ENCODE measurements at places on chromosomes 3 and 15. TPM values are rescaled to one million over a fixed set of nuclear protein-coding genes. Genes with fewer than 3 reads are reported as not detected.

Gene GOLGA8T
- polyA plus RNA-seq, result not detected

- DNase-seq, result no peak
These were observed 185.2 kb downstream of the KLF13 start for GRCh38 chr15:31511707-31512310.

DNA sequence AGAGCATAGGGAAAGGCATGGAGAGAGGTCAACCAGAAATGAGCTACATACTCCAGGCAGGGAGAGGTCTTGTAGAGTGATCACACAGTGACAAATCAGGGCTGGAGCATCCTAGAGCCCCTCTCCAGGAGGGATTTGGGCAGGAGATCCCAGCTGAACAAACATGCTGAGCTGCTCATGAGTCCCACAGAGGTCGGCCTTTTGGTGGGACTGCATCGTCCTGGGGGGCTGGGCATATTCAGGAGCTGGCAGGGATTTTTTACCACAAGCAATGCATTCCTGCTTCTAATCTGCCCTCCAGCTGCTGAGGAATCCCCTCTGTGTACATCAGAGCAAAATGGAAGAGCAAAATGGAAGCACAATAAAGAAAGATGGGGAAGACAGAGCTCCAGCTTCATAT, 94.9 kb downstream of the NTRK3 start:
- no peak for DNase-seq

DNA sequence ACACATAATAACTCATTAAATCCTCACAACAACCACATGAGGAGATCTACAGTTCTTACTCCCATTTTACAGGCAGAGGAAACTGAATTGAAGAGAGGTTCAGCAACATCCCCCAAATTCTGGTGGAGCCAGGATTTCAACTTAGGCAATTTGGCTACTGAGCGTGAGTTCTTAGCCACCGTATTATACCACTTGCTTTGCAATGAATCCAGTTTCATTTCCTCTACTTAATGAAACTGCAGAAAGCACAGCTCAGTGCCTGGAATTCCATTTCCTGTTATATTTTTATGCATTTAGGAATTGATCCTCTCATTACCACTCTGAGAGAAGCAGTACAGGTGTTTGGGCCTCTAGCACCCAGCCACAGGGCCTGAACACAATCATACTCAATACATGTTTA, 4.3 kb downstream of the ZNF860 start:
- DNase-seq, result peak; percentile 9

GRCh38 chr3:129756871-129757270, 136.6 kb downstream of the TMCC1 start:
- DNase-seq, result no peak

DNA sequence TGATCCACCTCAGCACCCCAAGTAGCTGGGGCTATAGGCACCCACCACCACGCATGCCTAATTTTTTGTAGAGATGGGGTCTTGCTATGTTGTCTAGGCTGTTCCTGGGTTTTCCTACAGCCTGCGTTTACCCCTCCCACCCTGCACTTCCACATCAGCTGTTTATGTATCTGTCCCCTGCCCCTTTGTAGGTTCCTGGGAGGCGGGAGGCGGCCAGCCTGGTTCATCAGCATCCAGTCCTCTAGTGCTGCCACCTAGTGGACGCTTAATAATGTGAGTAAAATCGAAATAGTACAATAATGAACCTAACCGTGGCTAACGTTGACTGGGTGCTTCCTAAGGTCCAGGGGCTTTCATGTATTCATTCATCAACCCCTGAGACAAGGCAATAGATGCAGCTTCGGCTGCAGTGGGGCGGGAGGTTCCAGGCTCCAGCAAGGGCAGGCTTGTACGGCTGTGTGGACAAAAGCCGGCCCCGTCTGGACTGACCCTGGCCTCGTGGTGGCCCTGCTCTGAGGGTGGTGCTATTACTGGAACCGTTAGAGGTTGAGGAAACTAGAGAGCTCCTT, 1.2 kb upstream of the LCTL start:
- peak; percentile 61 for DNase-seq

All from CD14-positive monocyte (primary cell).